Left ventricle myocardium superior (tissue), 1 donor: ENCODE measurements at places on chromosomes 11 and 22.

DNA sequence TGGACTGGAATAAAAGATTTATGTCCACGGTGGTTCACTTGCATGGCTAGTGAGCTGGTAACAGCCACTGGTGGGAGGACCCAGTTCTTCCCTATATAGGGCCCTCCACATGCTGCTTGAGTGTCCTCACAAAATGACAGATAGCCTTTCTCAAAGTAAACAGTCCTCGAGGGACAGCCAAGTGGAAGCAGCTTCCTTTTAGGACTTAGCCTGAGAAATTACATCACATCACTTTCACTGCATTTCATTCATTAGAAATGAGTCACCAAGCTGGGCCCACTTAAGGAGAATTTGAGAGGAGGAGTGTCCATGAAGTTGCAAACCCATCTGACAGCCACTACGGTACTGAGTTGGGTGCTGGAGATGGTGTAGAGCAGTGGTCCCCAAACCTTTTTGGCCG lies 7.0 kb downstream of the ISX start:
- DNase-seq = no peak

DNA sequence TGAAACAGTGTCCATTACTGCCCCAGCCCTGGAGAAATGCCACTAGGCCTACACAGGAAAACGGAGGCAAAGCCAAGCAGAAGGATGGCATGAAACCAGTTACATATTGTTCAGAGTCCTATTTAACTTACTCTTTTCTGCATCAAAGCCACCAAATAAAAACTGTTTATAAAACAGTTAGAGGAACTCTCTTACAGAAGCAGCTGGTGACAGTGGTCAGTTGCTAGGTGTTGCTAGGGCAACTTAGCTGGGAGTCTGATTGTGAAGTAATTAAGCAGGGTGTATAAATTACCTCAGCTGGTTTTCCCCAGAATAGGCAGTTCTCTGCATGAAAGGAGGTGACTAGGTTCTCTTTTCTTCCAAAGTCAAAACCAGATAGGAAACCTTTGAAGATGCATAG lies 115.6 kb upstream of the ZBED5 start:
- no peak for DNase-seq

GRCh38 chr22:34038801-34039555 lies 118.7 kb upstream of the LARGE1 start:
- no peak for DNase-seq

- no peak for DNase-seq
Measured at GRCh38 chr11:64885367-64886286, 7.2 kb upstream of the EHD1 start.
